ENCODE measurements at places on chromosomes 5 and 9.
A peak's percentile ranks its signal among the peaks of the same experiment; 100 is the strongest.

- no peak for DNase-seq
Measured at GRCh38 chr5:150562832-150563231, 54.9 kb downstream of the NDST1 start.

- no peak for DNase-seq
Measured at GRCh38 chr5:77824981-77825380, 48.8 kb upstream of the TBCA start.

DNA sequence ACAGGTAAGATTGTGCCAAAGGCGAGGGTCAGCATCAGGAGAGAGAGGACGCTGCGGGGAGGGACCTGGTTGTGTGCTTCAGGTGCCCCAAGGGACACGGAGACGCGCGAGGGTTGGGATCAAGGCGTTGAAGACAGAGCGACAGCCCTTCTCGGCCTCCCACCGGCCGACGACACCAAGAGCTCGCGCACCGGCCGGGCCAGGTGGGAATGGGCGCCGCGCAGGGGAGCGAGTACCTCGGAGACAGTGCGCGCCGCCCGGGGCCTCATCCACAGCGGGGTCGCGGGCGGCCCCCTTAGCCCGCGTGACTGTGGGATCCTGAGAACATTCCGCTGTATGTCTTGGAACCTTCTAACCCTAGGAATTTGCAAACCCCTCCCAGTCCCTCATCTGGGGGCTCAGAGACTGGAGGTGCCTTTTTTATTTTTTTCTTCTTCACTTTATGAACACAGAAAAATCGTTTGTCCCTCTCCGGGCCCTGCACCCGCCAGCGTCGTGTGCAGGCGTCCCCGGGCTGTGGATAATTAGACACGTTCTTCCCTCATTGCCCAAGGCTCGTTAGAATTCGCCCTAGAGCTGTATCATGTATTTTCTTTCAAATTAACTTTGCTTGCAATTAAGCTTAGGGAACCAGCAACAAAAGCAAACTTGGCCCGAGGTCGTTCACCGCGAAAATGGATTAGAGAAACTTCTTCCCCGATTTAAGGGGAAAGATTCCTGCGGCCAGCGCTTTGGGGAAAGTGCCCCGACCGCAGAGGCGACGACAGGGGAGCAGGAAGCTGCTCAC is 4.8 kb downstream of the FOXE1 start:
- no peak for DNase-seq

- DNase-seq = no peak
Measured at GRCh38 chr5:143923634-143924266, 111.8 kb downstream of the HMHB1 start.

GRCh38 chr5:72071906-72072305 is 35.4 kb upstream of the MAP1B start:
- DNase-seq = no peak

- DNase-seq = peak; percentile 87
Measured at GRCh38 chr5:178145965-178146820, 7.5 kb downstream of the NHP2 start.

- DNase-seq = no peak
Measured at GRCh38 chr5:143801252-143801939, 10.6 kb upstream of the HMHB1 start.

DNA sequence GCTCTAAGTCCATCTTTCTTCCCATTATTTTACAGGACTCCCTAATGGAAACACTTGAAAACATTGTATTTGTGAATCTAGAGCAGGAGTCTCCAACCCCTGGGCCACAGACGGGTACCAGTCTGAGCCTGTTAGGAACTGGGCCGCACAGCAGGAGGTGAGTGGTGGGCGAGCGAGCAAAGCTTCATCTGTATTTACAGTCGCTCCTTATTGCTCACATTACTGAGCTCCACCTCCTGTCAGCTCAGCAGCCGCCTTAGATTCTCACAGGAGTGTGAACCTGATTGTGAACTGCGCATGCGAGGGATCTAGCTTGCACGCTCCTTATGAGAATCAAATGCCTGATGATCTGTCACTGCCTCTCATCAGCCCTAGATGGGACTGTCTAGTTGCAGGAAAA is 111.0 kb downstream of the MED27 start:
- DNase-seq = no peak

- DNase-seq = no peak
Measured at GRCh38 chr5:54580997-54581811, 63.6 kb downstream of the SNX18 start.

DNA sequence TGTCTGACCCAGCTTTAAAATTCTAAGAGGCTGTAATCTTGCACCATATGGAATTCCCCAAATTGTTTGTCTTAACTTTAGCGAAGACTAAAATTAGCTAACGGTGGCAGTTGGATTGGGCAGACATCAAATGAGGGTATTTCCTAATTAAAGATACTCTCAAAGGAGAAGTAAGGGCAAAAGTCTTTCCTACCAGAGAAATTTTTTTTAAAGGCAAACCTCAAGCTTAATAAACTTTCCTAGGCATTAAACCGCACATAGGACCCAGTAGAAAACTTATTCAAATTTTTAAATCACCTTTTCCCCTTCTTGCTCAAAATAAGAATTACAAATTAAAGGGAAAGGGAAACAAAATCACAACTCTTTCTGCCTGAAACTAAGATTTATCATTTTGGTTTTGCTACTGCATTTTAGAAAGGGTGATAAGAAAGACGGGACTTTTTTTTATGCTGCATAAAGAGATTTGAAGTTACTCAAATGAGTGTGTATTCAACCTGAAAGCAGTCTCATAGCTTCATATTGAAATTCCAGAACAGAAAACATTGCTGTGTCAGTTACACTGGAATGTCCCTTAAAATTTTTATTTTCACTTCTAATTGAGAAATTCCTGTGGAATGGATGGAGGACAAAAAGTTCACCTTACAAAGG is 189.1 kb upstream of the PTGER4 start:
- DNase-seq = no peak

GRCh38 chr9:75432386-75432785 is 344.1 kb downstream of the OSTF1 start:
- no peak for DNase-seq

GRCh38 chr5:35282810-35283209 is 52.5 kb upstream of the PRLR start:
- DNase-seq = no peak

- DNase-seq = no peak
Measured at GRCh38 chr5:87229780-87230179, 37.9 kb upstream of the RASA1 start.

DNA sequence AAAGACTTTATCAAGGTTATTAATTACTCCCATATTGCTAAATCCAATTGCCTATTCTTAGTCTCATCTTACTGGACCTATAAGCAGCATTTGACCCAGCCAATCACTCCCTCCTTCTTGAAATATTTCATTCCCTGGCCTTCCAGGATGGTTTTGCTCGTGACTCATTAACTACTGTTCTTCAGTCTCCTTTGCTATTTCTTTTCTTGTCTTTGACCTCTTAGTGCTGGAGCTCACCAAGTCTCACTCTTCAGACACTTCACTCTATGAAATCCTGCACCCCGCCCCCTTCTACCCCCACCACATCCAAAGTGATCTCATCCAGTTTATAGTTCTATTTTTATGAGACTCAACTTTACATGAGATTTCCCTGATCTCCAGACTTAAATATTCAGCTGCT is 803.1 kb upstream of the WWC1 start:
- no peak for DNase-seq

DNA sequence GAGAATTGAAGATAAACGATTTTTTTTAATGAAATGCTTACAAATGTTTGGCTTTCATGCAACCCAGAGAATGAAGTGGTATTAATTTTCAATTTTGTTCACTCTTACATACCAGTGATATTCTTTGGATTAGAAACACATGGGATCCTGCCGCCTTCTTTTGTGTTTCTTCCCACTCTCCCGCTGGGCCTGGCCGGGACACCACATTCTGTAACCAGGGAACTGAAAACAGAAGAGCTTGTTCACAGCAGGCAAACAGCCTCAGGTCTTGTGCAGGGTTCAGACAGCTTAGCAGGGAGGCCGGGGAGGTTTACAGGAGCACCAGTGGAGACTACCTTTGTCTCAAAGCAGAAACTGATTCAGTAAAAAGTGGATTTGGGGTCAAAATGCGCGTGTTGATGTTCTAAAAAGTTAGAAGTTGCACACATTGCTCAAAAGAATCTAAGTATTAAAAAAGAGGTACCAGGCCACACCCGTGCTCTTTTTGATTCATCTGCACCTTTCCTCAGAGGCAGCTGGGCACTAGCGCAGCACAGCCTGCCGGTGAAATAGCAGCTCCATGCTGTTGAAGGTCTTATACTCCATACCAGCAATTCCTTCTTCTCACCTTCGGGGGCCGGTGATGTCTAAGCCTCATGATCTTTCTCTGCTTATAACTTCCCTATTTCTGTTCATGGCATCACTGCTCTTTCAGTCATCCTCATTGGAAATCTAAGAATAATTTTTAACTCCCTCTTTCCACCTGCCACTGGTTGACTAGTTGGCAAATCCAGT is 67.1 kb downstream of the GRAMD2B start:
- DNase-seq = peak; percentile 37

DNA sequence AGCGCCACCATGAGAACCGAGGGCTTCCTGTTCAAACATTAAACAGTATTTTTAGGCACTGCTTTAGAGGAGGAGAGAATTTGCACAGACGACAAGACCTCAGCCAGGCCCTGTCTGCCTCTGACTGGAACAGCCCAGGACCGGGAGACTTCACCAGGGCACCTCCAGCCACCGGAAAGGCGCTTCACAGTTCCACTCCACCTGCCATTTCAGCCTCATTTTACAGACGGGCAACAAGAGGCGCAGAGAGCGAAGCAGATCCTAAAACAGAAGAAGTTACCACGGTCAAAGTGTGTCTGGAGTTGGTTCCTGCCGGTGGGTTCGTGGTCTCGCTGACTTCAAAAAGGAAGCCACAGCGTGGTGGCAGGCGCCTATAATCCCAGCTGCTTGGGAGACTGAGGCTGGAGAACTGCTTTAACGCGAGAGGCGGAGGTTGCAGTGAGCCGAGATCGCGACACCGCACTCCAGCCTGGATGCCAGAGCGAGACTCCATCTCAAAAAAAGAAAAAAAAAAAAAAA is 28.4 kb downstream of the COL23A1 start:
- no peak for DNase-seq

GRCh38 chr5:58300346-58300895 is 159.5 kb downstream of the PLK2 start:
- DNase-seq = no peak

DNA sequence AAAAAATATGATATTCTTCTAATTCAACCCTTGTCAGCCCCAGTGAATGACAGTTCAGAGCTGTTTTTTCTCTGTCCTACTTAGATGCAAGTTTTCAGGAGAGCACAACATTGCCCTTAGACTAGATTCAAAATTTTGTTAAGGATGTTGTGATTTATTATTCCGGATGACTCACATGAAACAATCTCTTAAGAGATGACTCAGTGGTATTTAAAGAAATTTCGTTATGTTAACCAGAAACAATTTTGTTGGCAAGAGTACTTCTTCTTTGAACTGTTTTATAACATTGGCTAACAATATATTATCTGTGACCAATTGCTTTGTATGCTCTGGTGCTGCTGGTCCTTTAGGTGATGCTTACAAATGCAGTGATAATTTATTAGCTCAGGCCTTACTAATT is 132.0 kb downstream of the IZUMO3 start:
- no peak for DNase-seq

DNA sequence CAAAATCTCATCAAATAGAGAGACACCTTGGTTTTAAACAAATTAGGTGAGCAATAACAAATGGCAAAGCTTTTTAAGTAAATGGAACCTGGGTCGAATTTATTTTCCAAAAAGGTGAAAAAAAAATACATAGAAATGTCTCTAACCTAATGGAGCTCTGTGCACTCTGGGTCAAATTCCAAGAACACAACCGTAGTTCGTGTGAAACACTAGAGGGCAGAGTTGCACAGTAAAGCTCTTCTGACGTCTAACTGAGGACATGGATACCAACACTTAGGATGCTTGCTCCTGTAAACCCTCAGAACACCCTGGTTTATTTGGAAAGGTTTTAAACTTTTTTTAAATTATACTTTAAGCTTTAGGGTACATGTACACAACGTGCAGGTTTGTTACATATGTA is 18.9 kb downstream of the MARCHF11 start:
- DNase-seq = peak; percentile 64

- no peak for DNase-seq
Measured at GRCh38 chr9:4740388-4740637, 689 bp downstream of the AK3 start.

GRCh38 chr9:22237497-22238363 is 208.9 kb upstream of the DMRTA1 start:
- DNase-seq = peak; percentile 33

GRCh38 chr5:51810592-51810991 is 427.3 kb downstream of the ISL1 start:
- DNase-seq = no peak

Data from iPS-NIHi11 (cell line).